Spinal cord (tissue), 10 donors: ENCODE measurements at places on chromosomes 16 and 17.

GRCh38 chr16:58755989-58756649 is 22.0 kb upstream of the GOT2 start:
- peak; percentile 91 for DNase-seq

DNA sequence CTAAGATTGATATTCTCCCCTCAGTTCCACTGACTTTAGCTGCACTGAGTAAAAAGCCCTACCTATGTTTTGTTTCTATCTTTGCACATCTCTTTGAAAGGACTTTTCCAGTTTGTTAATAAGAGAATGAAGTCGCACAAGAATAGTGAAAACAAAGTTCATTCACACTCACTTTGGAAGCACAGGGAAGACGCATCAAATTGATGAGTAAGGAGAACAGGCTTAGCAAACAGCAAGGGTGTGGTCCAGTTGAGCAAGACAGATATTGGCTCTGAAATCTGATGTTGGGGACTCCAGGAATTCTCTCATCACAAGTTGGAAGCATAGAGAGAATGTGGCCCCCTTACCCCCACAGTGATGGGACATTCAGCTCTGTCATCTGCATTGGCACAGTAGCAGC is 221.3 kb downstream of the CDH11 start:
- DNase-seq, result no peak

DNA sequence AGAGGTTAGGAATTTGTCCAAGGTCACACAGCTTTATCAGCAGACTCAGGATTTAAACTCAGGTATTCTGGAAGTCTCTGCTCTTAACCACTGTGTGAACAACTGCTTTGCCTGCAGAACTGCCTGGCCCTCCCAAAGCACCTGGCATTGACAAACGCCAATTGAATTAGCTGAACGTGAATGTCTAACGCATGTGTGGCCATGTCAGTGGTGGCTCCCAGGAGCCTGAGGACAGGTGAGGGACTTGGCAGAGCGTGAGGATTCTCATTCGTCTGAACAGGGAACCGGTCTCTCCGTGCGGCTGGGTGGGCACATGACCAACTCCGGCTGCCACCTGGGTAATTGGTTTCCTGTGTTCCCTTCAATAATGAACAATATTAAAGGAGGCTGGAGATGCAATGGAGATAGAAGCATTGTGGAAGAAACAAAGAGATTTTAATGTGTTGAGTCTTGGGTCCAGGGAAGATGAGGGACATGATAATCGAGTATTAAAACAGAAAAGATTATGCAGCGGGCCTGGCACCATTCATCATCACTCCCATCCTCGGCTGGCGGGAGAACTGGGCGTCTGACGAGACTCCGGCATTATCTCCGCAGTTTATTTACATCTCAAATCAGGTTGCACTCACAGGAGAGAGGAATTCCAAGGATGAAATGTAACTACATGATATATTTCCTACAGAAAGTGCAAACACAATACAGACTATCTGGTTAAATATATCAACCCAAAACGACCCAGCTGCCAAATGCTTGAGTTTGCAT is 113.5 kb downstream of the NPIPB5 start:
- DNase-seq, result no peak

DNA sequence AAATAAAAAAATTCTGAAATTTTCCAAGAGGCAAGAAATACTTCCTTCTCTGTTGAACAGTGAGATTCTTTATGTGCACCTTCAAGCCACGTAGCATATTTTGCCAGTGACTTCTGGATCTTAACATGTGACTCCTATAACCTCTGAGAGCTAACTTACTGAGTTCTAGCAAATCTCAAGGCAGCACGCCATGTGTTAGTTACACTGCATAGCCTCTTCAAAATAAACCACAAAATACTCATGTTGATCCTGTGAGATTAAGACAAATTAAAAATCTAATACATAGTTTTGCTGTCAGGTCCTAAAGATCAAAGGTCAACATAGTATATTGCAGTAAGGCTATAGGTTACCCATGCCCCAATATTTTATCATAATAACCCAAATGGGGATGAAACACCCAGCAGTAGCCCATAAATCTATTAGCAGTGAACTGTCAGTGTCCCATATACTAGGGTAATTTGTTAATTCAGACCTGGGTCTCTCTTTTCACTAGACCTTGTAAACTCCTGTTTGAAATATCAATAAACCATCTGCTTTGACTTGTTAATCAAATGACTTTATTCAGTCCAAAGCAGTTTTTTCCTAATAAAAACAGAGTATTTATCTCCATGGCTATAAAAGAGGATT is 343.1 kb downstream of the ZFHX3 start:
- no peak for DNase-seq

- DNase-seq, result peak; percentile 93
These were observed 19.7 kb upstream of the SLC47A1 start for GRCh38 chr17:19513897-19514488.

DNA sequence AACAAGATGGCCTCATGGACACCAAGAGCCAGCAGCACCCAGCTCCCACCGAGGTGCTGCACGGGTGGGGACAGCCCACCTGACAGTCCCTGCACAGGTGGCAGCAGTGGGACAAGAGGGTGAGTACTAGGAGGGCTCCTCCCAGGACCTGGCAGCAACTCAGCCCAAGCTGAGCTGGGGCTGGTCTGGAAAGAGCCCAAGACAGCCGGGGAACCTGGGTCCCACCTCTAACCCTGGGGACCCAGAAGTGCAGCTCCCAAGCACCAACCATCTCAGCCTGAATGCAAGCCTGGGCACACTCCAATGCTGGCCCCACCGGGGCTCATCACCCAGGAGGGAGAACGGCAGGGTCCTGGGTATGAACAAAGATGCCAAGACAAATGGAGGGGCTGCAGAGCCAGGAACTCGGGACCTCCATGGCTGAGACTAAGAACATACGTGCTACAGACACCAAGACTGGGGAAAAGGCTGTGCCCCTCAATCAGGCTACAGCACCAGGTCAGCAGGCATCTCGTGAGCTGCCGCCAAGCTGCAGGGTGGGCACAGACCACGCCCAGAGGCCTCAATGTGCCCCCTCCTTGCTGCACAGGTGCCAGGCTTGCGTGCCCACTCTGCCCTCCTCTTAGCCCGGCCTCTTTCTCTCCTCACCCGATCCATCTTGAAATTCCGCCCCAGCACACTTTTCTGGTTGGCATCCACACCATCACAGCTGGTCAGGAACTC is 37.5 kb upstream of the GSG1L start:
- DNase-seq, result no peak

GRCh38 chr16:26787924-26788323 is 278.8 kb upstream of the C16orf82 start:
- DNase-seq, result no peak

GRCh38 chr16:88537859-88538258 is 32.3 kb upstream of the ZC3H18 start:
- DNase-seq, result no peak

DNA sequence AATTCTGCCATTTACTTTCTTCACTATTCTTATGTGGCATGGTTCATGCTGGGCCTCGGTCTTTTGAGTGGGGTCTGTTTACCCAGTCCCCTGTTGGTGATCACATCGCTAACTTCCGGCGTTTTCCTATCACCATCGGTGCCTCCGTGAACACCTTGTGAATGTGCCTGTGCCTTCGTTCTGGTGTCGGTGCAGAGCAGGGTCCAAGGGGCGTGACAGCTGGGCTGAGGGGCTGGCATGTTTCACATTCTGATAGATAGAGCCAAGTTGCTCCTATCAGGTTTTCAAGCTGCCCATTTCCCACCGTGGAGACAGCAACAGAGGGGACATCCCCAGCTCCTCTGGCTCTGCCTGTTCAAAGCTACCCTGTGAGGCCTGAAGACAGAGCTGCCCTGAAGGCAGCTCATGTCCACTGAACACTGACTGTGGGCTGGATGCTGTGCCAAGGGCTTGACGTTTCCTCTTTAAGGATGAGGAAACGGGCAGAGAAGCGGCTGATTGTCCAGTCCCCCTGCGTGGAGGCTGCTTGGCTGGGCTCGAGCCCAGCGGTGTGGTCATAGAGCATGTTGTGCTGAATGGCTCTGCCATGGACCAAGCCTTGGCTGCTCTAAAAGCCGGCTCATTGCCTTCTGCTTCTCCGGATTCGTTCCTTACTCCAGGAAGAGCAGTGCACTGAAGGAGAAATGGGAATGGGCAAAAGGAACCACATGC is 17.0 kb downstream of the DHODH start:
- no peak for DNase-seq

GRCh38 chr17:4256952-4257351 is 6.8 kb downstream of the ANKFY1 start:
- no peak for DNase-seq

- DNase-seq, result no peak
These were observed 5.0 kb upstream of the NAGLU start for GRCh38 chr17:42530952-42531454.

DNA sequence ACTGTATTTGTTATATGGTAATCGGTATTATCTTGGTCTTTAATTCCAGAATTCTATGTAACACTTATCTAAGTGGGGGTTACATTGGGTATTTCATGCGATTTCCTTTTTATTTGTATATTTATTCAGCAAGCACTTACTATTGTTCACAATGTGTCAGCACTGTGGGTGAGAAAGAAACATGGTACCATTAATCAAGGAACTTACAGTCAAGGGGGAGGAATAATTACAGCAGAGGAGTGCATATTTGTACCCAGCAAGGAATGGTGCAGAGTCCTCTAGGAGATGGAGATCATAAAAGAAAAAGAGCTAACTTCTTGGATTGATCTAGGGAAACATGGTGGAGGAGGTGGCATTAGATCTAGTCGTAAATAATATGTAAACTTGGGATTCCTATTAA is 117.0 kb upstream of the KCNJ16 start:
- no peak for DNase-seq

GRCh38 chr16:58039829-58040495 is 14.4 kb downstream of the MMP15 start:
- no peak for DNase-seq

DNA sequence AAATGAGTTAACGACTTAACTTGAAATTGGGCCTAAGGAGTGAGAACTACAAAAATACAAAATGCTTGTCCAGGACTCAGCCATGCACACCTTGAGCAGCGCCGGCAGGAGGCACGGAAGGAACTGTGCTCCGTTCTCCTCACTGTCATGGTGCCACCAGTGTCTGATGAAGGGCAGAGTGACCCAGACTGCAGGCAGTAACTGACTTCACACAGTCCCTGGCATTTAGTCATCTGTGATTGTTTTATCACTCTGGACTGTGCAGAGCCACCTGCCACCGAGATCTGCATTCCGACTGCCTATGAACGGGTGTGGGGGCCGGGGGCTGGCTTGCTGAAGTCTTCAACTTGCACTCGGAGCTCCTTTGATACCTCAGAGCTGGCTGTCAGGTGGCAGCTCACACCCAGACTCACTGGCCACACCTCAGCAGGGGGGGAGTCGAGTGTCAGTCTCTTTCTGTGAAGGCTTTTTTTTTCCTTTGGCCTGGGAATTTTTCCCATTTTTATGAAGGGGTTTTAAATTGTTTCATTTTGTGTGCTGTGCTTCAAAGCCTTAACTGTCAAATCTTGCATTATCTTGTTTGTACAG is 20.2 kb upstream of the ENDOV start:
- no peak for DNase-seq

DNA sequence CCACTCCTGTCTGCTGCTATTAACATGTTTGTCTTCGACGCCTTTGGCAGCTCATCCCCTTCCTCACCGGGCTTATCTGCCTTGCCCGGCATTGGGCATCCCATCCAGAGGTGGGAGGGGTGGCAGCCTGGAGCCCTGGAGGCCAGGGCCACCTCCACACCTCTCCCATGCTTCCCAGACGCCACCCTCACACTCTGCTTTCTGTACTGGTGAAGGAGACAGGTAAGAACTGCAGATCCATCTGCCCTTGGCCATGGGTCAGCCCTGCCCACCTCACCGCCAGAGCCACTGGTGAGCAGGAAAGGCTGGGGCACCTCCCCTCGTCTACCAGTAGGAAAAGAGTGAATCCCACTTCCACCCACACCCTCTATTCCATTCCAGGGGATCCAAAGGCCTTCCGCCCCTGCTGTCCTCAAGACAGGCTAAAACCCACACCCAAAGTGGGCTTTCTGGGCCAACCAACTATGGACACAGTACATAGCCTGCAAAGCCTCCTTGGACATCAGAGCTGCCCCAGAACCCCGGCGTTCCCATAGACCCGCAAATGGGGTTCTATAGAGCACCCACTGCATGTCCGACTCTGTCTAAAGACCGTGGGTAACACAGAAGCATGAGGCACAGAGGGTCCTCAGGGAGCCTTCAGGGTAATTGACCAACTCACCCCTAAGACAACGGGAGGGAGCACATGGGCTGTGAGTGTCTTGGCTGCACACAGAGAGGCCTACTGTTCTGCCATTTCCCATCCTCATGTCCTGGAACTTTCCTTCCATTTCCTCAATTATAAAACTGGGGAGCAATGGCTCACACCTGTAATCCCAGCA is 23.4 kb upstream of the RBFOX3 start:
- DNase-seq, result no peak

DNA sequence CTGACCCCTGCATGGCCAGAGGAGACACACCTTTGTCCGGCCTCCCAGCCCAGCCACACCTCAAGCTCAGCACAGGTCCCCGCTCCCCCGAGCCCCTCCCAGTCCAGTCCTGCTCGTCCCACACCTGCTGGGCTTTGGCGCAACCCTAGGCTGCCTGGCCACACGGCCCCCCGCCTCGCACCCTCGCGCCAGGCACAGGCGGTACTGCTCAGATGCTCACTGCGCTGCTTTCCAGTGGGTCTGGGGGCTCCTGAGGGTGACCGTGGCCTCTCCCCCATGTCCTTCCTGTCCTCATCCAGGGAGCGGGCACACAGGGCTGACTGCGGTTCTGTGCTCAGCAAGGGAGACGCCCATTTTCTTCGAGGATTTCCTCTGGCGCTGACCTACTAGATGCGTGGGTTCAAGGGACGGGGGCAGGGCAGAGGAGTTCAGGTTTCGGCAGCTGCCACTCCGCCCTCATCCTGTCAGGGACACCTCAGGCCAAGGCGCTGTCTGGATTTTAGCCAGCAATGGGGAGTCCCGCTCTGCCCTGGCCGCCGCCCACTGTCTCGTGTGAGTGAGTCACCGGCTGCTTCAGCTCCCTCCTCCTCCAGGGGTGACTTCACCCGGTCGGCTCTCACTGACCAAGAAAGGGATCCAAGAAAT is 118.0 kb upstream of the ZNF469 start:
- DNase-seq, result no peak

- DNase-seq, result no peak
These were observed 1.2 kb upstream of the EPX start for GRCh38 chr17:58191241-58191896.

DNA sequence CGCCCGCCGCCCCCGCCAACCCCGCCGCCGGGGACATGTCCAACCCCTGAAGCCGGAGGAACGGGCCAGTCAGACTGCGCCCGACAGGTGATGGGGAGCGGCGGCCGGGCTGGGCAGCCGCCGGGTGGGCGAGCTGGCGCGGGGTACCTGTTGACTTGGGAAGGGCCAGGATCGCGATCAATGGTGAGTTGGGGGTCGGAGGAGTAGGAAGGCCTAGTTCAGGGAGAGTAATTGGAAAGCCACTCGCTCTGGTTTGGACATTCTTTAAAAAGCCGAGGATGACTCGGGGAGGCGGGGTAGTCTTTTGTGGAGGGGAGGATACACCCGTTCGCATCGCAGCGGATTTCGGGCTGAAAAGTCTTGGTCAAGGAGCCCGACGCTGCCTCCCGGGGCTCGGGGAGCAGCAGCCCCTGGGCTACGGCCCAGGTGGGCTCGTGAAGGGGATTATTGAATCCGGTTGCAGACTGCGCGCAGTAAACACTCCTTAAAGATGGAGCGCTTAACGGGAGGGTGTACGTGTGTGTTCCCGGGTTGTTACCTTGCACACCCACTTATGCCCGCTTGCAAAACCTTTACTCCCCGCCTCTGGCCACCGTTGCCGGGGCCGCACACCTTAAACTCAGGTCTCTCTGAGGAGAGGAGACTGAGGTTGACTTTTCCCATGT is 123.8 kb downstream of the GOSR1 start:
- peak; percentile 64 for DNase-seq
